Left hindlimb (tissue), 1 donor: ENCODE measurements at places on chromosomes 5 and 9.

DNA sequence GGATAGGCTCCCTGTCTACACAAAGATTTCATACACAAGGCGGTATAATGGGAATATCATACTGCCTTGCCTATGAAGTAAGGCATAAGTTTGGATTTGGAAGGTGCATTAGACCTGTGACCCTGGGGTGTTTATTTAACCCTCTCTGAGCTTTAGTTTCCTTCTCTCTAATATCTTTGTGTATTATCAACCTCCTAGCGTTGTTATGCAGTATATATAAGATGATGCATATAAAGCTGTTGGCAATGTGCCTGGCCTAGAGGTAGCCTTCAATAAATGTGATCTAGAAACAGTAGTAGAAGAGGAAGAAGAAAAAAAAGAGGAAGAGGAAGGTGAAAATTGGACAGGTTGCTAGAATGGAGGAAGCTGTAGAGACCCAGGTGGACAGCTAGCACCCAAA lies 311.6 kb upstream of the CLINT1 start:
- DNase-seq, result no peak

DNA sequence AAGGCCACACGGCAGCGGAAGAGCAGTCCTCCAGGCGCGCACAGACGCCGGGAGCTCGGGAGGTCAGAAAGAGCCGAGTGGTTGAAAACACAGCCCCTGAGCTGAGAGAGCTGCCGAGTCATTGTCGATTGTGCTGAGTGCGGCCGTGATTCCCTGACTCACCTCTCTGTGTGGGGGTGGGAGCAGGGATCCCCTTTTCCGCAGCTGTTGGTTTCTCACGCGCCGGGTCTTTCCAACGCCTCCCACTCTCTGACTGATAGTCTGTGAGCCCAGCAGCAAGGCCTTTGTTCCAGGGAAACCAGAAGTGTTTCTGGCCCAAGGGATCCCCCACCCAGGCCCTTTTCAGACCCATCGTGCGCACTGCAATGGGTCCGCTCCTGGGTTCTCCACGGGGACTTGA lies 97.3 kb downstream of the MRPL36 start:
- no peak for DNase-seq

DNA sequence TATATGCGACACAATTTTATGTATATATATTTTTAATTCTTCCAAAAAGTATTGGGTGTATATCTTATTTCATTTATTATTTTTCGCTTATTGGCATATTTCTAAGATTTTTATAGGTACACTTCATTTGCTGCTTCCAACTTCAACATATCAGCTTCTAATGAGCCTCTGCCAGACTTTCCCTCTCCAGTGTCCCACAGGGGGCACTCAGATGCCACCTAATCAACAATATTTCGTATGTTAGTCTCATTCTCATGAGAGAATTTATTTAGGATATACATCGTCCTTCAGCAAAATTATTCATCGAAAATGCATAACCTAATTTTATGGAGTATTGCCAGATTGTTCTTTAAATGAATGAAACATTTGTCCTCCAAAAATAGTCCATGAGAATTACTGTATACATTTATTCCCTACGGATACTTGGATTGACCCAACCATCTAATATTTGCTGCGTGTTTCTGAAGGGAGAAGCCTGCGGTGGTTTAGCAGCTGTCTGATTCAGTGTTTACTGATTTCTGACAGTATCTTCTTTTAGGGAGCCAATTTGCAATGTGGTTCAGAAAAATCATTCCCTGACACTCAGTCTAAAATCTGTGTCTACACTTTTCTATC lies 100.6 kb upstream of the SELENOP start:
- no peak for DNase-seq

DNA sequence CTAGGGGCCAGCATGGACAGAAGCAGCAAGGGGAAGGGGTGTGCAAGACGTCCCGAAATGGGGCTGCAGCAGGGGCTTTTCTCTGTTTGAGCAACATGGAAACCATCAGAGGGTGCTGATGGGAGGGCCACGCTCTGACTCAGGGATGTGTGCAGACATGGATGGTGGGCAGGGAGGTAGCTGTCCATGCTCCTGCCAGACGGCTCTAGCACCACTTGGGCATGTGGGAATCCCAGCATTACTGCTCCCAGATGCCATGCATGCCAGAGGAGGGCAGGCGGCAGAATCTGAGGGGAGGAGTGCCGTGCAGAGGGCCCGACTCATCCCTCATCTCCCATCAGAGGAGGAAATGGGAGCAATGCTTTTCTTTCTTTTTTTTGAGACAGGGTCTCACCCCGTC lies 45.6 kb upstream of the SLC25A51 start:
- DNase-seq, result no peak

DNA sequence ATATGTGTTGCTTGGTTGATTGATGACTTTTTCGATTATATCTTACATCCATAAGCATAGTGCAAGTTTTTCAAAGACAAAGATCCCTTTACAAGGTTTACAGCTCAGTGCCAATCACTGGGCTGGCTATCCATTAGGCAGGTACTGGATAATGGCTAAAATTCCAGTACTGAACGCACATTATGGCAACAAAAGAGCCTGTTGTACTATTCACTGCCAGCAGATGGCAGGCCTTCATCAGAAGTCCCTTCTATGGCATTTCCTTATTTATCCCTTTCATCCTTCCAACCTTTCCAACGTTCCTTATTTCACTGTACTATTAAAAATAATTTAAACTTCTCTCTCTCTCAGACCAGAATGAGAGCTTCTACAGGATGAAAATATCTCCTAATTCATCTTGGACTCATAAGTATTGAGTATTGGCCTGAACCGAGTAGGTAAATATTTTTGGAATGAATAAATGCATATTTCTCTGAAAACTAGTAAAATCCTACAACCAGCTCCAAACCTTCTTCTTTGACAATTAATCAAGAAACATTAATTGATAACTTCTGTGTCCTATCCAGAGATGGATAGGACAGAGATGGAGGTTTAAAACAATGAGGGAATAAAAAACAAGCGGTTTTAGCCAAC lies 6.7 kb upstream of the WNT8A start:
- DNase-seq, result no peak

DNA sequence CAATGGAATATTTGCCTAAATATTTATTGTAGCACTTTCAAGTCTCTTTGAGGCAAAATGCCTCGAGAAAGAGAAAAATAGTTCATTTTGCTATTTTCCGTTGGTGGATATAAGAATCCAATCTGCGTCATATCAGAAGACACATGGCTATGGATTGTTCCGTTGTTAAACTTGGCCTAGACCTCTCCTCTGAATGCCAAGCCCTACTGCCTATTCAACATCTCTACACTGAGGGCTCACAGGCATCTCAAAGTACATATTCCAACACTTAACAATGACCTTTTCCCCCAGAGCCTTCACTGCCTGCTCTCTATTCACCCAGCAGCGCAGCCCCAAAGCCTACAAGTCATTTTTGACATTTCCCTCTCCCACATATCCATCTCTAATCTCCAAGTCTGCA lies 350.1 kb downstream of the GLIS3 start:
- DNase-seq, result no peak

- DNase-seq, result no peak
These were observed 102.5 kb downstream of the TLE4 start for GRCh38 chr9:79674052-79674777.

DNA sequence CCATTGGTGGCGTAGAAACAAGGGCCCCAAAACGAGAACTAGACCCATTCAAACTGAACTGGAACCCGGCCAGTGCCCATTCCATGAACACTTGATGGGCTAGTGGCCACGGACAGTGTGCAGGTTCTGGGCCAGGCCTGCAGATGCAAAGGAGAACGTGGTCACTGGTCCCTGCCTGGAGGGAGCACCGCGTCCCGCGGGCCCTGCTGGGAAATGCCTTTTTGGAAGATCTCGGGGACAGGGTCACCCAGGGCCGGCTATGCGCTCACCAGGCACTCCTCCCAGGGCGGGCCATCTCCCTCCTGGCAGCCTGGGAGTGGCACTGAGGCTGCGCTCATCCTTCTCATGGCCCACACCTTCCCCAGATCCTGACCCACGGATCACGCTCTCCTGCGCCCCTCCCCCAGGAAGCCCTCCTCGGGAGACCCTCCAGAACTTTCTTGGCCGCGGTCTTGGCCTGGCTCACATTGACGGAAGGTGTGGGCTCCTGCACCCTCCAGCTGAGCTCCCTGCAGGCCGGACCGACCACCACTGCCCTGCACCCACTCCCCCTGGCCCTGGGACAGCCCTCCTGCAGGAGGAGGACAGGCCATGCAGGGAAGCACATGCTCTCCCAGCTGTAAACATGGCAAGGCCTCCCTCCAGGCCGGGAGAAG lies 2.8 kb upstream of the DIPK1B start:
- DNase-seq, result no peak

DNA sequence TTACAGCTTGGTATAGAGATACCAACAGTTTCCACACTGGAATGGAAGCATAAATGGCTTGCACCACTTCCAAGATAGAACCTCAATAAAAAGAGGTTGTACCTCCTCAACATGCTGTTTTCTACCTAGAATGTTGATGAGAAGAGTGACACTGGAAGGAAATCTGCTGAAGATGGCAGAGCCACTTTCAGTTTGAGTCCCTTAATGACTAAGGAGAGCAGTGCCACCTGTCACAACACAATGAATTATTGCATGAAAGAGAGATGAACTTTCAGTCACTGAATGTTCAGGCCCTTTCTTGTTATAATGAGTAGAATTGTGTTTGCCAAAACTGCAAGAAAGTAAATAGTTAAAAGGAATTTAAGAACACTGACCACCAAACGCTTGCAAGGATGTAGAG lies 958.5 kb downstream of the DTWD2 start:
- DNase-seq, result no peak

- no peak for DNase-seq
These were observed 1.7 kb upstream of the ALDH1A1 start for GRCh38 chr9:72954431-72955125.

DNA sequence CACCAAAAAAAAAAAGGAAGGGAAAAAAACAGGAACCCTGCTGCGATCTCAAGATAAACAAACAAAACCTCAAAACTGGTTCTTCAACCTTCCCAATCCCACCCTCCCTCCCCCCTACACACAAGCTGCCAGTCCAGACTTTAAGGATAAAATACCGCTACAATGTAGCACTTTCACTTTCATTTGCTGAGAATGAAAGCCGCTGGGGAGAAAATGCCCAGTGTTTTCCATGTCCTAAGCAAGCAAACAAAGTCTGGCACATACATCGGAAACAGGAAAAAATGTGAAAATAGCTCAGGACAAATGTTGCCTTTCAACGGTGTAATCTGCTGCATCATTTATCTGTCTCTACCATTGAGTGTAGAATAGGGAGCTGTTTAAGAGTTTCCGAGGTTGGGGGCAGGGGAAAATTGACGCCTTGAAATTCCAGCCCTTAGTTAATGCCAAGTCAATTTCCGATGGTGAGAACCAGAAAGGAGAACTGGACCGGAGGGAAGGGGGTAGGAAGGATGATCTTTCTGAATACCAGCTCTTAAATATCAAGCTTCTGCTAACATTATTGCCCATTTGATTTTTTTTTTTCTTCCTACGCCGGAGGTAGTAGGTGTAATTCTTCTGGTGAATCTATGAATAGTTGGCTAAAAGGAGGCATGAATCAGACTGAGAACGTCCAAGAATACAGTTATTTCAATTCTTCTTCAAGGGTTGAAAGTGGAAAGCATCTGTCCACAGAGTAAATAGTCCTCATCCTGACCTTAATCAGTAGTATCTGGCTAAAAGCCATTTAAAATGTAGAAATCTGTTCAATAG lies 1.2 kb upstream of the ADAMTS6 start:
- DNase-seq, result peak; percentile 63

GRCh38 chr9:72065076-72065475 lies 4.7 kb upstream of the C9orf57 start:
- DNase-seq, result no peak

GRCh38 chr5:65971643-65972042 lies 45.3 kb downstream of the ERBIN start:
- DNase-seq, result no peak

- no peak for DNase-seq
These were observed 106.3 kb downstream of the DMXL1 start for GRCh38 chr5:119177226-119177625.

DNA sequence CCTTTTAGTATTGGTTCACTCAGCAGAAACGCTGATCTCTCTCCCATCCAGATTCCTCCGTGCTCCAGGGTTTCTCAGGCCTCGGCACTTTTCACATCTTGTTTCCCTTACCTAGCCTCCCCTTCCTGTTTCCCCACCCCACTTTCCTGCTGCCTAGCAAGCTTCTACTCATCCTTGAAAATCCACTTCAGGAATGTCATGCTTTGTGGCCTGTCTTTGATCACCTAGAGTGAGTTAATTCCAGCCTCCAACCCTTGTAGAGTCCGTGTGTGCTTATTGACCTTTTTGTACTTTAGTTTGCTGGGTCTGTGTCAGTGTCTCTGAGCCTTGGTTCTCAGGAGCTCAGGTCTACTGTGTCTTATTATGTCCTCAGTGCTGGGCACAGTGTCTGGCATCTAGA lies 116.6 kb downstream of the AOPEP start:
- DNase-seq, result no peak

- DNase-seq, result no peak
These were observed 13.2 kb downstream of the REEP5 start for GRCh38 chr5:112908854-112909253.

GRCh38 chr5:166401391-166401790 lies 1890.1 kb upstream of the WWC1 start:
- no peak for DNase-seq

- DNase-seq, result no peak
These were observed 286.6 kb upstream of the POU5F2 start for GRCh38 chr5:94028001-94028400.

- DNase-seq, result no peak
These were observed 322.2 kb downstream of the NDUFS4 start for GRCh38 chr5:53882676-53883031.

GRCh38 chr9:74610523-74611061 lies 113.5 kb downstream of the RORB start:
- no peak for DNase-seq

DNA sequence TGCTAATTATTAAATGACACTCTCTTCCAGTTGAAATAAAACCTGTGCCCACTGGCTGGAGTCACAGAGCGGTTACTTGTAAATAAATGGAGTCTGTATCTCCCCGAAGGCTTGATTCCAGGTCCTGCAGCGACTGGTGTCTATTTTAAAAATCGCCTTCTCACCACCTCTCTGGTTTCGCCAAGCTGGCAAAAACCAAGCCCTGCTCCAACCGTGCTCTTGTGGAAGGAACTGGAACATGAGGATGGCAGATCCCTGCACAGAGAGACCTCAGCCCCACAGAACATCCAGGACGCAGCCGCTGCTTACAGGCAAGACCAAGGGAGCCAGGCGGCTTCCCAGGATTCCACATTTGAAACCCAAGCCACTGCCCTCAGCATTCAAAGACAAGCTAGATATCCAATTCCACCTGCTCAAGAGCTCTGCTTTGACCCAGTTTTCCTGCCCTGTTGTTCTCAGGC lies 15.0 kb downstream of the SEMA4D start:
- DNase-seq, result peak; percentile 26

DNA sequence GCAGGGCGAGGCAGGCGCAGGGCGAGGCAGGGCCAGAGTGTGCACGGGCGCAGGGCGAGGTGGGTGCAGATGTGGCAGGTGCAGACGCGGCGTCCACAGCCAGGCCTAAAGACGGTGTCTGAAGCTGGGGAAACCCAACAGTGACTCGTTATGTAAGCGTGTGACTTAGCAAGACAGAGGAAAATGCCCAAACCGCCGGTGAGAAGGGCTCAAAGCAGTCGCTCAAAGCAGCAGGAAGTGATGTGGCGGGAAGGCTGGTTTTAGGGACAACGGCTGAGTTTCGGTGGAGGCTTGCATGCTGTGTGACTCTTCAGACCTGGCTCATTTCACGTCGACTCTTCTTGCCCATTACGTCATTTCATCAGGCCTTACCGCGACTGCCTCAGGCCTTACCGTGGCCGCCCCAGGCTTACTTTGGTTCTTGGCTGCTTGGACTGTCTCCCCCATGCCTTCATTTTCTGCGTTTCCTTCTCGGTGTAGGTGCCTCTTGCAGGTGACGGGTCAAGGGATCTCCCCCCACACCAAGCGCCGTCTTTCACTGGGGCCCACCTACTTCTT lies 50.5 kb upstream of the EXOC3 start:
- DNase-seq, result peak; percentile 12
